ENCODE measurements at places on chromosomes 7 and 10.

GRCh38 chr7:80634505-80634904, 3.9 kb upstream of the CD36 start:
- DNase-seq, result no peak

DNA sequence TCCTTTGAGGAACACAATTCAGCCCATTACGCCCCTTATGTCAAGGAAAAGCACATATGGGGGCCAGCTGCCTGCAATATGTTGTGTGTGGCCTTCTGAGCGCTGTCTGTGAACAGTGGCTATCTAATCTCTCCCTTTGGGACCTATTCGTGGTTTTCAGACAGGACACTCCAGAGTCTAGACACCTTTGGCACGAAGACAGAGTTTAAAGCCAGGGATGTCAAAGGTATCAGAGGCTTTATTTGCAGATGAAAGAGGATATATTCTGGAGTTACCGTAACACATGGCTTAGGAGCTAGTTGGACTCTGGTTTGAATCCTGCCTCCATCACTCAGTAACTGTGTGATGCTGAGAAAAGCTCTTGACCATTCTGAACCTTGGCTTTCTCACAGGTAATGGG, 14.8 kb upstream of the EEPD1 start:
- no peak for DNase-seq

DNA sequence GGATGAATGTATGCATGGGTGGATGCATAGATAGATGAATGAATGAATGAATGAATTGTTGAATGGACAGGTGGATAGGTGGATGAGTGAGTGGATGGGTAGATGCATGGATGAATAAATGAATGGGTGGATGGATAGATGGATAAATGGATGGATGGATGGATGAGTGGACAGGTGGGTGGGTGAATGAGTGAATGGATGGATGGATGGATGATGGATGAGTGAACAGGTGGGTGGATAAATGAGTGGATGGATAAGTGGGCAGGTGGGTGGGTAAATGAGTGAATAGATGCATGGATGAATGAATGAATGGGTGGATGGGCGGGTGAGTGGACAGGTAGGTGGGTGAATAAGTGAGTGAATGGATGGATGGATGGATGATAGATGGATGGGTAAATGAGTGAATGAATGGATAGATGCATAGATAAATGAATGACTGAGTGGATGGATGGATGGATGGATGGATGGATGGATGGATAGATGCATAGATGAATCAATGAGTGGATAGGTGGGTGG, 72.6 kb downstream of the MYL10 start:
- DNase-seq, result no peak

- DNase-seq, result no peak
These were observed 171.6 kb upstream of the SVIL start for GRCh38 chr10:29806350-29806788.

GRCh38 chr7:132836746-132837145, 245.1 kb downstream of the CHCHD3 start:
- no peak for DNase-seq

GRCh38 chr7:121909716-121910345, 36.9 kb downstream of the PTPRZ1 start:
- DNase-seq, result no peak

- no peak for DNase-seq
These were observed 9.2 kb downstream of the CPA2 start for GRCh38 chr7:130275826-130276297.

DNA sequence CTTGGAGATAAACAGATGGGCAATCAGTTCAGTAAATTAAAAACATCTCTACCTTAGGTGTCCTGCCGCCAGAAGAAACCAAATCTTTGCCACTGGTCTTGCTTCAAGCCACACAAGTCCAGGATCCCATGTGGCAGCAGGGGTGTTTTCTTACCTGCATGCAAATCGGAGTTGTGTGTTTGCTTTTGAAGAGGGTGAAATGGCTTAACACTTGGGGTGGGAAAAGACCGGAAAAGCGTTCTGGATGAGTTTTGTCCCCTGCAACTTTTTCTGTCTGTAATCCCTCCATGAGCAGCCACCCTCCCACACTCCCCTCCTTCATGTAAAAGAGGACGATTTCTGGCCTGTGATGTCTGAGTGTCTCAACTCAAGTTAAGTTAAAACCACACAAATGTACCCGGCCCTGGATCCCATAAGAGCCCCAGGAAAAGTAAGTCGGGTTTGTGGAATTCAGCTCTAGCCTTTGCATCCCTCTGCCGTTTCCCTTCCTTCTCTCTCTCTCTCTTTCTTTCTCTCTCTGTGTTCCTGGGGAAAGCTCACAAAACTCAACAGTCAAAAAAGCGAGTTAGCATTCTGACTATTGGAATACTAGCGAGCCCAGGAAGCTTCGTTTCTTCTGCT, 178.5 kb downstream of the TCF7L2 start:
- DNase-seq, result no peak

GRCh38 chr10:49328401-49329145, 29.6 kb downstream of the C10orf71 start:
- no peak for DNase-seq

DNA sequence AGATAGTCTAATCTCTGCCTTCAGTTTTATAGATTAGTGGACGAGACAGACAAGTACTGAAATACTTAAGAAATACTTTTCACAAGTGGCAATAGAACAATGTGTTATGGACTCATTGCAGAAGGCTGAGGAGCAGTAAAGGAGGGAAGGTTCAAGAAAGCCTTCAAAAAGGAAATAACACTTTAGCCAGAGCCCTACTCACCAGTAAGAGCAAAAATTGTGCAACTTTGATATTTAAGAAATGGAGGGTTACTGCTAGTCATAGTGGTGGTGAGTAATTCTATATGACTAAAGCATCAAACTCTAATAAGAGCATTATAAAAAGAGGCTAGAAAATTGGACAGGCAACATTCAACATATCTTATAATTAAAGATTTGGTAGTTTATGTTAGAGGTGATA, 28.8 kb downstream of the PTPN12 start:
- DNase-seq, result no peak

- DNase-seq, result no peak
These were observed 332.6 kb upstream of the ZNF32 start for GRCh38 chr10:43981232-43981631.

DNA sequence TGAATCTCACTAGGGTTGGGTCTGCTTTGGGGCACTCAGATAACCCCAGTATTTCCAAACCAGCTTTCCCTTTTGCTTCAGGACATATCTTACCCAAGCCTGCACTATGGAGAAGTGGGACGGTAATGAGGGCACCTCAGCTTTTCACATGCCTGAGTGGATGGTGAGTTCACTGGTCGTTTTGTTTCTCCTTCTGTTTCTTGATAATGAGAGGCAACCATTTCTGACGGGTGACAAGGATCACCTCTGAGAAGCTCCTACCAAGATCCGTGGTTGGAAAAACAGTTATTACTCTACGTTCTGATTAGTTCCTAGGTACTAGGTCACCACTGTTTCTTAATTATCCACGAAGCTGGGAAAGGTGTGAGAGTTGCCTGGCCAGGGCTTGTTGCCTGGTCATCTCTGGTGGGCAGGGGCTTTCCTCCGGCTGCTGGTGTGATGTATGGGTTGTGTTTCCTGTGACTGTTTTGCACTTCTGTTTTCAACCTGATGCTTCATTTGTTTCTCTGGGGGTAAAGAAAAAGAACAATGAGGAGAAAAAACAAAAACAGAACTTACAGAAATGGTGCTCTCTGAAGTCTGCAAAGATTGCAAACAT, 65.7 kb upstream of the STRIP2 start:
- no peak for DNase-seq

DNA sequence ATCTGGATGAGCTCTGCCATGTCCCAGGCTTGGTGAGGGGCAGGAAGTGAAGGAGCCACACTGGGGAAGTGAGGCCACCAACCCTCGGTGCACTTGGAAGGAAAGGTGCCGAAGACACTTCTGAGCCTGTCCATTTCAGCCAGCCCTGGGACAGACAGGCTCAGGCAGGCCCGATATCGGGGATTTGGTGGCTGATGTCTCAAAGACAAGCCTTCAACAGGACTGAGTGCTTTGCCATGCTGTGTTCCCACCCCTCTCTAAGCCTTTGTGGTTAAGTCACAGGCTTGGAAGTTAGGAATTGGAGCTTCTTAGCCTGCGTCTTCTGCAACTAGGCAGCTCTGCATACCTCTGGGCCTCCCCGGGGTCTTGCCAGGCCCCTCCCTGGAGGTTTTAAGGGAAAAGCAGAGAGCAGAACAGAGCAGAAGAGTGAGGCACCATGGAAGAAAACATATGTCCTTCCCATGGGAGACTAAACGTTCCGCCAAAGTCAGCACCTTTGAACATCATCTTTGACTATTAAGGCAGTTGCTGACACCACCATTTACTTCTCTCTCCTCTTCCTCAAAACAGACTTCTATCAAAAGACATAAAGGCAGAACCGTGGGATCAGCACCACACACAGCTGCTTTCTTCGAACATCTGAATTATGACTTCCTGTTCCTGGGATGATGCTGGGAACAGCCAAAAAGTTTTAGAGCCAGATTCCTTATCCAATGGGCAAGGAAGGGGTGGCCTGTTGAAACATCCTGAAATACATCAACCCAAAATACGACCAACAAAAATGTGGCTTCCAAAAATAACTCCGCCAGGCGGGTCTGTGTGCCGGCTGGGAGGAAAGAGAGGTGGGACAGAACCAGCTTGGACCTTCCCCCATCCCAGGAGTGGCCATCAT, 71.8 kb downstream of the AFAP1L2 start:
- DNase-seq, result no peak

- DNase-seq, result no peak
These were observed 28.4 kb downstream of the MBL2 start for GRCh38 chr10:52744057-52744805.

- DNase-seq, result no peak
These were observed 84.2 kb downstream of the AUTS2 start for GRCh38 chr7:69682518-69682917.

- no peak for DNase-seq
These were observed 207.6 kb downstream of the AHR start for GRCh38 chr7:17506095-17506494.

GRCh38 chr7:50436133-50436806, 13.9 kb downstream of the FIGNL1 start:
- no peak for DNase-seq
